Right renal pelvis (tissue), 4 donors: ENCODE measurements at places on chromosomes 3 and 15. TPM values are rescaled to one million over a fixed set of nuclear protein-coding genes. Genes with fewer than 3 reads are reported as not detected.

DNA sequence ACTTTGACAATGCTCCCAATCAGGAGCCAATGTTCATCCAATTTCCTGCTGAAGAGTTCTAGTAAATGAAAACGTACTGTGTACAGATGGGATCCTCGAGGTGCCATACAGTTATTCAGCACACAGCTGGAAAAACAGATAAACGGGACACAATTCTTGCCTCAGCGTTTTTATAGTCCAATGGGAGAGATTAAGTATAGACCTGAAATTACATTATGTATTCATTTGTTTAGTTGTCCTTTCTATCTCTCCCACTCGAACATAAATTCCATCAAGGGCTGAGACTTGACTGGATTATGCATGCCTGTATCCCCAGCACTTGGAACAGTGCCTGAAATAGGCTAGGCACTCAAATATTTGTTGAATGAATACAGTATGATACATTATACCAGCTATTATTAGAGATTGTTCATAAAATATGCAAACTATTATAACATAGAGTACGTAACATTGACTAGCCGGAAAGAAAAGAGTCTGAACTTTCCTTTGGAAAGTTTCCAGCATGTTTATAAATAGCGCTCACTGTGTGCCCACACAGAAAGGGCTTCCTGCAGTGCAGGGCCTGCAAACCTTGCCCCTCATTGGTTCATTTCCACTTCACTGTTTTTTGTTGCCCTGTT, 27.4 kb upstream of the SNTN start:
- DNase-seq = no peak

- DNase-seq = no peak
These were observed 33.7 kb downstream of the VIPR1 start for GRCh38 chr3:42535981-42536784.

GRCh38 chr15:95799286-95800200, 531.0 kb upstream of the NR2F2 start:
- no peak for DNase-seq

CCR1 gene
- polyA plus RNA-seq = 2.3 TPM

CISH gene
- 31.7 TPM for polyA plus RNA-seq
